ENCODE measurements at places on chromosomes 1 and 21.

DNA sequence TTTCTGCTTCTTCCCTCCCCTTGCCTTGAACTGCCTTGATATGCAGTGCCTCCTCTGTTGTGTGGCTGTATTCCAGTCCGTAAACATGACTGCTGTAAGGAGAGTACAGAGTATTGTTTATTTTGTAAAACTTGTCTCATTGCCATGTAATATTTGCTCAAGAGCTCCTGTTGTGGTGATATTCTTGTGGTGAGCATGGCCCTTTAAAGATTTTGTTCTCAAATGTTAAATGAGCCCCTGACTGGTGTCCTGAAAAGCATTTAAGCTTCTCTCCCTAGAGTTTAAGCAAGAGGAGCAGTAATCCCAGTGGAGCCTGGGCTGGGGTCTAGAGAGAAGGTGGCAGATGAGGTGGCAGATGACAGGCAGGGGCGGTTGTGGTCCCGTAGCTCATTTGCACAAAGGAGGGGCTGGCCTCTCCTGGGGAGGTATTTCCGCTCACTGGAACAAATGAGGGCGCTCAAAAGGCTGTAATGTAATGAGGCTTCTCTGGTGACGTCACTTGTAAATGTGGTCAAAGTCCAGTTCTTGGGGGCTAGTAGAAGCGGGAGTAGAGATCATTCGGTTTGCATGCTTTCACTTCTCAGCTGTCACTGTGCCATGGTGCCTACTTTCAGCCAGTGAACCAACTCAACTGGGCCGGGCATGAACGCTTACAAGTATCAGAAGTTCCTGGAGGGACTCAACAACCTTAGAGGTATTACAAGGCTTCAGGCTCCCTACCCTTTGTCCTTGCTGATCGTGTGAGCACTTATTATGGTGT is 46.0 kb upstream of the MACF1 start:
- DNase-seq: no peak

GRCh38 chr1:187433598-187433997 is 604.8 kb downstream of the PLA2G4A start:
- no peak for DNase-seq

DNA sequence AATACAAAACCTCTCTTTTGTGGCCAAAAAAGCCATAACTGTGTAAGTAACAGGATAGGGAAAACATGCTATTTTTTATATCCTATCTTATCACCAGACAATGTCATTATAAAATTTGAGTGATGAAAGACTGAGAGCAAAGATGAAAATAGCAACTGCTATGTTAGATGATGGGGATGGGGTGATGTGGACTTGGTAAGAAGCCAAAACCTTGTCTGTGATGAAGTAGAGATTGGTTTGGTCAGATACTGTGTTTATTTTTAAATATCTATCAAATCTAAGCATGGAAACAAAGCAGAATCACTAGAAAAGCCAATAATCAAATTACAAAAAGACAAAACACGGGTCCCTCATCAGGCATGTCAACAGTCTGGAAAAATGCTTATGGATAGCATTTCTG is 631.1 kb upstream of the NR5A2 start:
- DNase-seq: no peak

DNA sequence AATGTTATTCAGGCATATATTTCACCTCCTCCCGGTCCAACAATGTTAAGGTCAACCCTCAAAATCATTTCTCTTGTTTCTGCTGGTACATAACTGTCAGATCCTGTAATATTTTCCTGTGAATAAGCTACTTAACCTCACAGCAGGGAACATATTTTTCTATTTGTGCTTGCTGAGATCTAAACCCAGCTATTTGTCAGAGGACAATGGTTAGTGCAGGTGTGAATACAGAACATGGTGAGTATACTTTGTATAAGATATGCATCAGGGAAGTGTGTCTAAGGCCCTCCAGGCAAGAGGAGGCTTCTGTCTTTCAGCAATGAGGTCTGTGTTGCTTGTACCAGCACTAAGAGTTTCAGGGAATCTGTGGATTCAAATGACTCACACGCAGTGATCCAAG is 970.6 kb downstream of the NCAM2 start:
- DNase-seq: no peak

GRCh38 chr1:117708323-117709248 is 102.7 kb downstream of the TENT5C start:
- DNase-seq: no peak

DNA sequence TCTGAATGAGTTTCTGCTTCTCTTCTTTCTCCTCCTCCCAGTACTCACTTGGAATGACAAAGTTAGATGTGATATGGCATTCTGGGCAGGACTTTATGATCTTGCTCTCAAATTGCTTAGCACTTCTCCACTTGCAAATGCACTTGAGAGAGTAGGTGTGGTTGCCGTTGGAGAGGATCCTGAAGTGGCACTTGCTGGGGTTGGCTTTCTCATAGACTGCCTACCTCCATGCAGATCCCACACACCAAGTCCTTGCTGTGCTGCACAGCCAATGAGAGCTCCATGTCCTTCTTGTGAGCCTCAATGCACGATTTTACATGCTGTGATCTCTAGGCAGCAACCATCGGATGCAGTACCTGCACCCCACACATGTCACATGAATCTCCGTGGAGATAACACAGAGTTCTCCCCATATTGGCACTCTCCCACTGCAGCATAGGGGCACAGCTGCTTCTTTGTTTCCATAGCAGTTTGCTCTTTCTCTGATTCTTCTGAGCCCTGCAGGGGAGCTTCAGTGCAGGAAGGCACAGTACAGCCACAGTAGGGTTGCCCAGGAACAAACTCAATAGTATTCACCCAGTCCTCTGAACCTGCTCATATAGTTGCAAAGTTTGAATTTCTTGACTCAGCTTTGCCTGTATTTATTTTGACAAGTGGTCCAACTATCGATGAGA is 45.2 kb downstream of the ZNF691 start:
- DNase-seq: no peak

DNA sequence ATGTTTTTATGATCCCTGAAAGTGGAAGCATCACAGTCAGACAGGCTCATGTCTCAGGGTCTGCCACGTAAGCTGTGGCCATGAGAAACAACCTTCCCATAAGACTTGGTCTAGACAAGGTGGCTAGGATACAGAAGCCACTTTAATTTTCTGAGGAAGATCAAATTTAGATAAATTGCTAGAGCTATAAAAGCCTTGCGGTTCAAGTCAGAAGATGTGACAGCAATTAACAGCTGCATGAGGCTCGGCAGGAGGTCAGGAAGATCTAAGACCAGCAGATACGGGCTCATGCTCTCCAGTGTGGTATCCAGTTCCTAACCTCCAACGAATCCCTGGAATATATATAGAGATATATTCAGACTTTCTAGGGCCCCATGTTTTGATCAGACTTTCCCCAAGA is 577.1 kb downstream of the PLPP3 start:
- no peak for DNase-seq

GRCh38 chr1:103348136-103348535 is 177.4 kb upstream of the RNPC3 start:
- DNase-seq: no peak

- DNase-seq: no peak
These were observed 628.8 kb upstream of the ADAMTS5 start for GRCh38 chr21:27595716-27596115.

DNA sequence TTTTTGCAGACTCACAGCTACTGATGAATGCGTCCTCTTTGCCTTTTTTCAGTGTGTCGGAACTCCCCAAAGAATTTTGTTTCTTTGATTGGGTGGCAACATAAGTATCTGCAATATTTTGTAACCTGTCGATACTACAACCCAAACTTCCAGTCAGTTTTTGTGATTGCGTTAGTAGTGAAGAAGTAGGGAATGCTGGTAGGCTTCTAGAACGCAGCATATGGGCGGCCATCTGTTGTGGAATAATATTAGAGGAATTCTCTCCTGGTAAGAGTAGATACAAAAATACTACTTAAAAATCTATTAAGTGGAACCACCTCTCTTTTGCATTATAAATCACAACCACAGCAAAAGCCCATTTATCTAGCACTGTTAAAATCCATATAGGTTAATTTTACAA is 107.4 kb downstream of the LYST start:
- no peak for DNase-seq

GRCh38 chr1:15028102-15028501 is 125.4 kb upstream of the TMEM51 start:
- DNase-seq: peak; percentile 39

DNA sequence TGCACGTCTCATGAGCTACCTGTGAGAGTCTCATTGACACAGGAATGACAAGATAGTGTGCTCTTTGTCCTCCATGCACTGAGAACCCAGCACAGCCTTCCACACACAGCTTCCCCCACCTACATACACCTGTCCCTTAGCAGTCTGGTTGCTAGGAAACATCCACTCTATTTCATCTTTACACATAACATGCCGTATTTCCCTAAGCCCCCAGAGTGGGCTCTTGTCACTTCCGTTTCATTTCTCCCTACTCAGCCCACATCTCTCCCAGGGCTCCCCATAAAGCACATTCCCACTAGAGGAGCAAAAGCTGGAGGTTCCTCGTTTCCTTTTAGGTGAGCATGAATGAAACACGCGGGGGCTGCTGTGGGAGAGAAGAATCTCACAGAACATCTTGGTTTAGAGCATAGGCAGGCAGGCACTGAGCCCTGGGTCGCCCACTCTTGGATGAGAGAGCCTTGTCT is 137.1 kb downstream of the ETS2 start:
- DNase-seq: no peak

DNA sequence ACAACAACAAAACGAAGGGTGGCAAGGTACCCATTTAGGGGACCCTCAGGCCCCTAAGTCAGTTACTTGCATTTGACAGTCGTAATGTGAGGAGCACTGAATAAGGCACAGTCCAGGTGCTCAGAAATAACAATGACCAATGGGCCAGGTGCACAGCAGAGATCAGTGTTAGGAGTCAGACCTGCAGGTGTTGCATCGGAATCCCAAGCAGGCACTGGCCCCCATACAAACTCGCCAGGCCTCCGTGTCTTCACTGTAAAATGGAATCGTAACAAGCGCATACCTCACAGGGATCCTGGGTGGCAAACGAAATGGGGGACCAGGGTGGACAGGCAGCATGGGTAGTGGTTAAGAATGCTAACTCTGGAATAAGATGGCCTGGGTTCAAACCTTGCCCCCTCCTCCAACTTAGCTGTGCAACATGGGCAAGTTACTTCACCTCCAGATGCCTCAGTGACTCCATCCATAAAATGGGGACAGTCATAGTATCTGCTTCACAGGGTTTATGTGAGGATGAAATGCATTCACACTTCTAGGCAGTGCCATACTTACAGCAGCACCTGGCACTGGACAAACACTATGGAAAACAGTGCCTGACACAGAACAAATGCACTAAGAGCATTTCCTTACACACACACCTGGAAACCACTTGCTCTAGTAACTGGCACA is 20.2 kb downstream of the RCAN1 start:
- no peak for DNase-seq

GRCh38 chr1:234612352-234613127 is 2.6 kb upstream of the IRF2BP2 start:
- no peak for DNase-seq

GRCh38 chr1:85898861-85899260 is 190.6 kb upstream of the ZNHIT6 start:
- DNase-seq: no peak

GRCh38 chr1:94646786-94647555 is 105.4 kb upstream of the F3 start:
- DNase-seq: no peak

DNA sequence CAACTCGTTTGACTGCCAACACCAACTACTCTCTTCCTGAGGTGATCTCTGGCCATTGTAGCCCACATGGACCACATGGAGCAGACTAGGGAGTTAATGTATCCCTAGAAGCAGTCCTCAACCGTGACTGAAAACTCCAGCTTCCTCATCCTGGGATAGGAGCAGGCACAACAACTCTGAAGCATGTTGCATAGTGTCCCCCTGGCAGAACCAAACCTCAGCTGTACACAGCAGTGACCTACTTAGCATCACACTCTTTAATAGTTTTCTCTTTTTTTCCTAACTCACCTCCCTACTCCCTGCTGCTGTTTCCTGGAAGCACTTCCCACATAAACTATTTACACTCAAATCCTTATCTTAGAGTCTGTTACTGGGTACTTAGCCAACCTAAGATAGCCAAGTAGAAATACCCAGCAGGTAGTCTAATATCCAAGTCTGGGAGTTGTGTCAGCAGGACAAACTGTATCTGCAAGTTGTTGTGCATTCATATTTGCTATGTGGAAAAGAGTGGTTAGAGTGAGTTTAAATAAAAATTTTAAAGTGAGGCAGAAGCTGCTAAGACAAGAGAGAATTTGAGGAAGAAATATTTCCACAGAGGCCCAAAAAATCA is 228.8 kb downstream of the LTN1 start:
- no peak for DNase-seq

GRCh38 chr1:212700892-212701819 is 1.5 kb upstream of the BATF3 start:
- DNase-seq: no peak

DNA sequence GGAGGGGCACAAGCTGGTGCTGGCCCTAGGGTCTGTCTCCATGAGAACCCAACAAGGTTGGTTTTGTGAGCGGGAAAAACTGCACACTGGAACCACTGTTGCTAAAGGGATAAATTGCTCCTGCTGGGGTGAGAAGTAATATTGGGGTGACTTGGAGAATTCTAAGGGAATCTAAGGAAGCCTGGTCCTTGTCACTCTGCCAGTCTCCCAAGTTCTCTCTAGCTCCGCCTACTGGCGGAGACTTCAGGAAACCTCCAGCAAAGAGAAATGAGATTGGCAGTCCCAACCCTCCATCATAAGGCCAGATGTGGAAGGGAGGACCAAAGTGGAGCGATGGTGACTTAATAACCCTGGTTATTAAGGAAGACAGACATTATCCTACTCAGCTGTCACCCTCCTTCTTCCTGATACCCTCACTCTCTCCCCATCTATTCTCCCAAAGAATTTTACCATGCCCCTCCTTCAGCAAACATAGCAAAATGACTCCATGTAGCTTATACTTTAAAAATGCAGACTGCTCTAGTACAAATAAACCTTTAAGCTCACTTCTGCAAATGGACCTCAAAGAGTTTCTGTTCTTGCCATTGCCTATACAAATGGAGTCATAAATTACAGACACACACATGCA is 2.7 kb downstream of the LCE1F start:
- DNase-seq: no peak

DNA sequence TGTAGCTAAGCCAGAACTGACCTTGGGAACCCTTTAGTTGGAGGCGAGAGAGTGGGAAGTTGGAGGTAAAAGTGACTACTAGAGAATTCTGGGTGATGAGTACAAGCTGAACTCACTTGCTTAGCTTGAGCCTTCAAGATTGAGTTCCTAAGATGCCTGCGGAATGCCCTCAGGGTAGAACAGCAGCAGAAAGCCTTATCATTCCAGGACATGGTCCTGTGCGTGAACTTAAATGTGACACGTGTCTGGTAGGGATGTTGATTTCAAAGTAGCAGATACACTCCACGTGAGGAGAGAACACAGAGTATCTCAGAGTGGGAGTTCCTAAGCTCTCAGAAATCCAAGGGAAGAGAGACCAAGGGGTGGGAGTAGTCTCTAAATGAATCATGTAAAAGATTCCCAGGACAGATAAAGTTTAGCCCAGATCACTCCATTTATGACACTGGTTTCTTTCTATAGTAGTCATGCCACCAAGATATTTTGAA is 60.1 kb downstream of the KCNK1 start:
- DNase-seq: no peak

Data from neuronal stem cell (in vitro differentiated cells).